Memory B cell (primary cell): ENCODE measurements at places on chromosomes 4 and X.

DNA sequence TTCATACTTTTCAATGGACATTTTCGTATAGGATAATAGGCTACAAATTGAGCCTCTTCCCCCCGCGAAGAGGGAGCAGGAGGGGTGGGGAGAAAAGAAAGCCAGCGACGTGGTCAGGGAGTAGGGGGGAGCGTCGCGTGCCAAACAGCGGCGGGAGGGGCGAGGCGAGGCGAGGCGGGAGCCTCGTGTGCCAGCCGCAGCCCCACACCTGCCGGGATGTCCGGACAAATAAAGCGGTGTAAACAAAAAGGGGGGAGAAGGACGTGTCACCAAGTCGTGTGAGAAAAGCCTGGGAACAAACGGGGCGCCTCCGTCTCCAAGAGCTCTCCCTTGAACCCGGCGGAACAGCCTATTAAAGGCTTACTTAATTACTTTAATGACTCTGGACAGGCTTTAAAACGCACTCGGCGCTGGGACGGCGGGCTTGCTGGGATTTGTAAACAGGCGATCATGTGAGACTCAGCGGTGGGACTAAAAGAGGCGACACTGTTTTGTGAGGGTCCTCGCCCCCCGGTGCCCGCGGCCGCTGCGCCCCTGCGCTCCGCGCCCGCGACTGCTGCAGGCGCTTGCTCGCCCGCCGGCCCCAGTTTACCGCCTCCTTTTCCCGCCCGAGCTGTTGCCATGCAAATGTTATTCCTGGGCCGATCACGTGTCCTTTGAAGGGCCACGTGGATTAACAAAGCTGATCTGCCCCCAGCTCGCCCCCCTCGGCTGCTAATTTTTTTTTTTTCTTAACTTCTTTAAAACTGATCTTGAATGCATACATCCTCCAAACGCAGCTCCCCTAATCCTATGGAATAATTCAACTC lies at the start of gene HELT:
TSS of gene HELT (plus strand) at position 527 of the 809 bp plus-strand sequence. CDS start 439 bp downstream, outside the sequence.
- peak within 1 kb of the TSS; percentile 21 for H3K27ac ChIP-seq
- no peak for DNase-seq
- peak within 1 kb of the TSS; percentile 24 for H3K4me3 ChIP-seq
- peaks cover 15% of the 10 kb centered on the region for H3K4me1 ChIP-seq
- peaks cover 31% of the 10 kb centered on the region for H3K27me3 ChIP-seq
- H3K36me3 ChIP-seq: no peaks in the 10 kb centered on the region

DNA sequence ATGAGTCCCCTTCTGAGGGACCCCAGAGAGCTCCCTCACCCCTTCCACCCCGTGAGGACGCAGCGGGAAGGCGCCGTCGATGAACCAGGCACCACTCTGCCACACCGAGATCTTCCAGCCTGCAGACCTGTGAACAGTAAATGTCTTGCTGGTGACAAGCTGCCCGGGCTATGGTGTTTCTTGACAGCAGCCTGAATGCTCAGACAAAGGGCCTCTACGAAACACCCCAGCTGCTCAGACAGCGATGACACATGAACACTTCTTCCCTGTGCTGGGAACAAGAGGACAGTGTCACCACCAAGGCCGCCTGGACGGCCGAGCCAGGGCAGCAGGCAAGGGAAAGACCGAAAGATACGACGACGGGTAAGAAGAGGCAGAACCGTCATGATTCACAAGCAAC lies 30.6 kb upstream of the GTPBP6 start:
- H3K4me1 ChIP-seq: peaks cover 2% of the 10 kb centered on the region
- H3K36me3 ChIP-seq: peaks cover 18% of the 10 kb centered on the region
- H3K4me3 ChIP-seq: no peak overlapping the region
- no peak overlapping the region for H3K27ac ChIP-seq

DNA sequence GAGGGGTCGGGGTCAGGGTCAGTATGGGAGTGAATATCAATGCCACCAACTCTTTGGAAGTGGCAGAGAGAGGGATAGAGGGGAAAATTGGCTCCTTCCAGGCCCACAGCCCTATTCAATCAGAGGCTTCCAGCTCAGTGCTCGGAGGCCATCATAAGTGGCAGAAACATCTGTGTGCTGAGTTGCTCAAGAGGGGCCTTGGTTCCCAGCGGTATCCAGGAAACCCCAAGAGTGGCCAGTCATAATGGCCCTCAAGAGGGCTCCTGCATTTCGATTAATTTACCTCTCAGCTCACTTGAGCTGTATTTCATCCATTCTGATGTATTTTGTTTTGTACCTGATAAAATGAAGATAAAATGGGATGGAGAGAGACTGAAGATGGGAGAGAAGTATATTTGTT lies 154.3 kb upstream of the EOLA2 start:
- no peak overlapping the region for H3K4me3 ChIP-seq
- H3K27me3 ChIP-seq: no peaks in the 10 kb centered on the region
- H3K27ac ChIP-seq: no peak overlapping the region
- no peaks in the 10 kb centered on the region for H3K36me3 ChIP-seq
- no peaks in the 10 kb centered on the region for H3K4me1 ChIP-seq

DNA sequence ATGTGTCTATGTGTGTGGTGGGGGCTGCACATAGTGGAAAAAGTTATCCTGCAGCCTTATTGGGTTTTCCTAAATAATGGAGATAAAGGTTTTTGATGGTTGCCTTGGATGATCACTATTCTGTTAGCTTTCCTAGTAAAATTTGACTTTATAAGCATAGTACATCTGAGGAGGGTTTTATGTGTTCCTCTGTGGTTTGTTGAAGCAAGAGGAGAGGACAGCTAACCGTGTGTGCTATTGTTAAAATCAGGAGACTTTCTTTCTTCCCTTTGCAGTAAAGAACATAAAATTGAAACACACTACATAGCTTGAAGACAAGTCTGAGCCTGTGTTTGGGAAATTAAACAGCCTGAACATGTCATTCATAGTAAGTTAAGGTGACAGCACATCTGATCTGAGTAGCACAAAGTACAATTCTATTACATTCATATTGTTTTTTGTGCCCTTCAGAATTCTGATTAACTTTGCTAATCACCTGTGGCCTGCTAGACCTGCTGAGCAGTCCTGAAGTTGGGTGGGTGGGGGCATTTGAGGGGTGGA lies 36.8 kb downstream of the C4orf51 start:
- H3K36me3 ChIP-seq: peaks cover 2% of the 10 kb centered on the region
- DNase-seq: no peak
- H3K4me3 ChIP-seq: no peak overlapping the region

DNA sequence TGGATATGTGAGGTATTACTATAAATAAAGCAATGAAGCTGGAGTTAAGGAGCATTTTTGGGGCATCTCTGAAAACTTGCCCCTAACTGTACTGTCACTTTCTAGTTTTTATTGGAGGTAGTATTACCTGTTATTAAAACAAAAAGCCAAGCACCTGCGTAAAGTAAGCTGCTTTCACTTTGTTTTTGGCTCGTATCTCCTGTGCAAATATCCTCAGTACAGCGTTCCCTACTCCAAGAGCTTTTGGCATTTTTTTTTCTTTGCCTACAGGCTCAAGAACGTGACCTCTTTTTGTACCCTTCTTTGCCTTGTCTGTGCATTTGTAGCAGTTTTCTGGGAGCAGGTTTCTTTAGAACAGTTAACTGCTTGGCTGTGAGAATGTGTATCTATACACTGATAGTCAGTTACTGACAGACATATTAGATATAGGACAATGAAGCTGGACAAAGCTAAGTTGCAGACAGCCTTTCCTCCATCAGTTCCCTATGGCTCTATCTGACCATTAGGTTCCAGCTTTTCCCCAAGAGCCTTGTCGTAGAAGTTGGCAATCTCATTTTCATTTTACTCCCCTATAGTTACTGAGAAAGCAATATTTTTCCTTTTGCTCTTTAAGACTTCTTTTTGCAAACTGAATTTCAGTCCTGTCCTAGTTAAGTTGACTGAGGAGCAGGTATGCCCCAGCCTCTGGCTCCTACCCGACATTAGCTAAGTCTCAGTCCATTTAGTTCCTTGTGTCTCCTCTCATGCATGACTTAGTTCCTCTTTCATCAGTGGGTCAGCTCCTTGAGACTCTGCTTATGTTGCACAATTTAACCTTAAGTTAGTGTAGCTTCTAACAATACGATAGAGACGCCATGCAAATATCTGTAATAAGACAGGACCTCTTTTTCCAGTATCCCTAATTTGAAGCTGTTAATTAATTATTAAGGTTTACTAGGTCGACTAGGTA lies 71.5 kb upstream of the HPRT1 start:
- peaks cover 8% of the 10 kb centered on the region for H3K36me3 ChIP-seq
- peaks cover 12% of the 10 kb centered on the region for H3K4me1 ChIP-seq
- H3K4me3 ChIP-seq: peak overlapping the region; percentile 68
- H3K27ac ChIP-seq: peak overlapping the region; percentile 79

DNA sequence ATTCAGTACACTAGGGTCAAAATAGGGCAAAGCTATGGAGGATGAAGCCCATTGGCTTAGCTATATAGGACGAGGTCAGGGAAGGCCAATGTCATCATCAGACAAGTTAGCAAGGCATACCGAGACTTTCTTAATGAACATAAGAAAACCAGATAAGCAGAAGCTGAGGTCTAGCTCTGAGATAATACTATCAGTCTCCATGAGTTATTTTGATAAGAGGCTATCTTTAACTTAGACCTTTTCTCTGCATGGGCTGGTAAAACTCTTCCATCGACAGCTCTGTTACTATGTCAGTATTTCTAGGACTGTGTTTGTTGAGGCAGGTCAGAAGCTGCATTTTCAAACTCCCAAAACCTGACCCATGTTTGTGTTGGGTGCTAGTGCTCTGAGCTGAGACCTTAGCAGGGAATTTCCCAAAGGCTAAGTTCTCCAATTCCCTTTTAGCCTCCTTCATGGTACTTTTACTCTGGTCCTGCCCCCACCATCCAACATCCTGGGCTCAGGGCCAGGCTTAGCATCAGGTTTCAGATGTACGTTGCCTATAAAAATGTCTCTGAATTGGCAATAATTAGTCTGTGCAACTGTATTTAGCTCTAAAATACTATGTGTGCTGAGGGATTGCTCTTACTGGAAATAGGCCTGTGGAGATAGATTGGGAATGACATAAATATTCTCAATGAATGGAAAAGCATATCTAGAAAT lies 29.3 kb upstream of the LRAT start:
- H3K4me1 ChIP-seq: no peaks in the 10 kb centered on the region
- no peaks in the 10 kb centered on the region for H3K27me3 ChIP-seq
- no peaks in the 10 kb centered on the region for H3K36me3 ChIP-seq
- H3K27ac ChIP-seq: no peak overlapping the region
- DNase-seq: no peak

GRCh38 chr4:37780444-37781130 lies 45.9 kb upstream of the PGM2 start:
- peaks cover 9% of the 10 kb centered on the region for H3K4me1 ChIP-seq
- no peak overlapping the region for H3K27ac ChIP-seq
- no peak overlapping the region for H3K4me3 ChIP-seq
- DNase-seq: no peak
- peaks cover 3% of the 10 kb centered on the region for H3K27me3 ChIP-seq

- no peaks in the 10 kb centered on the region for H3K4me1 ChIP-seq
- H3K27ac ChIP-seq: no peak overlapping the region
- no peak overlapping the region for H3K4me3 ChIP-seq
- DNase-seq: no peak
- no peaks in the 10 kb centered on the region for H3K36me3 ChIP-seq
Observed at GRCh38 chrX:38820751-38821150, 19.5 kb downstream of the MID1IP1 start.

- peaks cover 3% of the 10 kb centered on the region for H3K36me3 ChIP-seq
- no peak overlapping the region for H3K27ac ChIP-seq
- peak; percentile 55 for DNase-seq
Observed at GRCh38 chrX:12814420-12814819, 23.2 kb downstream of the PRPS2 start.

DNA sequence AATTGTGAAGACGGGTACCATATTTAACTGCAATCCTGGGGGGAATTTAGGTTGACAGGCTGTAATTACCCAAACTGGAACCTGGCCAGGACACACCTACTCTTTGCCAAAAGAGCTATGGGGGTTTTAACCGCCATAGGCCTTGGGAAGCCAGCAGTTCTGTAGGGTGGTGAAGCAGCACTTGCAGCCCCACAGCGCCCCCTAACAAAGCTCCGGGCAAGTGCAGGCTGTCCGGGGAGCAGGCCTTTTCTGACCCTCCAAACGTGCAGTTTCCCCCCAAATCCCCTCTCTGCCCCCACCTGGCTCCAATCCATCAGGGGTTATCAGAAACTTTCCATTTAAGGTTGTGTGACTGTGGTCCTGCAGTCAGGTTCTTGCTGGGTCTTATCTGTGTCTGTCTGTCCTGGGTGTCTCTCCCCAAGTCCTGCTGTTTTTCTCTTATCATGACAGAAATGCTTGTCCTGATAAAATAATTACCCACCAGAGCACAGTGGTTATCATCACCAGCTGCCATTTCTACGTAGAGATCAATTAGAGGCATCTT lies 350.9 kb downstream of the MID1IP1 start:
- no peak overlapping the region for H3K27ac ChIP-seq
- H3K36me3 ChIP-seq: no peaks in the 10 kb centered on the region
- H3K4me1 ChIP-seq: peaks cover 19% of the 10 kb centered on the region
- peak; percentile 45 for DNase-seq
- H3K4me3 ChIP-seq: no peak overlapping the region
- no peaks in the 10 kb centered on the region for H3K27me3 ChIP-seq

DNA sequence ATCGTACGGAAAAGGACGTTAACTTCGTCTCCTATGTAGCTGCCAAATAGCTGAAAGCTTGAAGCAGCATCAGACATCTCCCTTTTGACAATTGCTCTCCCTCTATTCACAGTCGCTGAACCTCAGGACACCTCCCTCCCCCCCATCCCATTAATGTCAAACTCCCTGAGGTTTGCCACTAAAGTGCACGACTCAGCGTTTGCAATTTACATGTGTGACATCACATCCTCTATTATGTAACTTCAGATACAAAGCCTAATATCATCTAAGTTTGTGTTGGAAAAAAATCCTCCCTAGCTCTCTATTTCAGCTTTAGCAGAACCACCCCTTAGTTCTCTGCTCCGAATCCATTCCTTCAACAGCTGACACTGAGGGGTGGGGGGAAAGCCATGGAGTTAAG lies 5.5 kb upstream of the NR3C2 start:
- H3K27ac ChIP-seq: no peak overlapping the region
- peaks cover 2% of the 10 kb centered on the region for H3K27me3 ChIP-seq
- H3K4me1 ChIP-seq: peaks cover 8% of the 10 kb centered on the region
- H3K4me3 ChIP-seq: no peak overlapping the region
- no peaks in the 10 kb centered on the region for H3K36me3 ChIP-seq

GRCh38 chr4:24850674-24851073 lies 55.3 kb downstream of the SOD3 start:
- H3K27ac ChIP-seq: no peak overlapping the region
- no peaks in the 10 kb centered on the region for H3K4me1 ChIP-seq
- peaks cover 8% of the 10 kb centered on the region for H3K27me3 ChIP-seq
- no peak overlapping the region for H3K4me3 ChIP-seq
- no peak for DNase-seq
- no peaks in the 10 kb centered on the region for H3K36me3 ChIP-seq

DNA sequence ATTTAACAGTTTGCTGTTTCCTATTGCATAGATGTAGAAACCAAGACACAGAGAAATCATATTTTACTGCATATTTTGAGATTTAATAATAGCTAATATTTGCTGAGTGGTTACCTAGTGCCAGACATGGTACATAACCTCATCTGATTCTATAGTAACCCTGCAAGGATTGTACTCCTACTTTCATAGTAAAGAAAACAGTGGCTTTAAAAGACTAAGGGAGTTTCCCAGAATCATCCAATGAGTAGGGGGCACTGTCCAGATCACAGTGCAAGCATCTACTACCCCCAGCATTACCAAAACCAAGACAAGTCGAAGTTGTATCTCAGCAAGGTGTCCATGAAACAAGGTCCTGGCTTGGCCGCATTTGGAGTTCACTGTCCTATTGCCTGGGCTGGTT lies 224.5 kb upstream of the TENM3 start:
- no peaks in the 10 kb centered on the region for H3K4me1 ChIP-seq
- no peaks in the 10 kb centered on the region for H3K27me3 ChIP-seq
- H3K27ac ChIP-seq: no peak overlapping the region
- DNase-seq: no peak

- no peaks in the 10 kb centered on the region for H3K27me3 ChIP-seq
- DNase-seq: no peak
- H3K36me3 ChIP-seq: peaks cover 2% of the 10 kb centered on the region
- H3K27ac ChIP-seq: no peak overlapping the region
Observed at GRCh38 chrX:10072786-10073568, 83.8 kb upstream of the CLCN4 start.
